CD4-positive, alpha-beta T cell treated with Interleukin-21 for 1 hour (primary cell): ENCODE measurements at places on chromosomes 11 and 22.

GRCh38 chr11:8369592-8370205, 106.0 kb upstream of the LMO1 start:
- DNase-seq: no peak

DNA sequence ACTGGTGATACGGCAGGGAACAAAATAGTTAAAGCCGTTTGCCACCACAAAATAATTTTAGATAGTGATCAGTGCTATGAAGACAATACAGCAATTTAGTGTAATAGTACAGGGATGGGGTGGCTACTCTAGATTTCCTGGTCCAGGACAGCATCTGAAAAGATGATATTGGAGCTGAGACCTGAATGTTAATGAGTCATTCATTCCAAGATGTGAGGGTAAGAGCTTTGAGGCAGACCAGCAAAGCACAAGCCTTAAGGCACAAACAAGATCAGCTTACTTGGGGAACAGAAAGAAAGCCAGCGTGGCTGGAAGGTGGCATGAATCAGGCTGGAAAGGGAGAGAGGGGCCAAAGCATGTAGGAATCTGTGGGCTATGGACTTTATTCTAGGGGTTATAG, 132.3 kb downstream of the TRIM44 start:
- DNase-seq: no peak

GRCh38 chr11:103499710-103500340, 390.6 kb downstream of the DYNC2H1 start:
- DNase-seq: no peak

- no peak for DNase-seq
Measured at GRCh38 chr11:66477263-66478201, 2.7 kb upstream of the DPP3 start.
